ENCODE measurements at places on chromosomes 12 and 14.

DNA sequence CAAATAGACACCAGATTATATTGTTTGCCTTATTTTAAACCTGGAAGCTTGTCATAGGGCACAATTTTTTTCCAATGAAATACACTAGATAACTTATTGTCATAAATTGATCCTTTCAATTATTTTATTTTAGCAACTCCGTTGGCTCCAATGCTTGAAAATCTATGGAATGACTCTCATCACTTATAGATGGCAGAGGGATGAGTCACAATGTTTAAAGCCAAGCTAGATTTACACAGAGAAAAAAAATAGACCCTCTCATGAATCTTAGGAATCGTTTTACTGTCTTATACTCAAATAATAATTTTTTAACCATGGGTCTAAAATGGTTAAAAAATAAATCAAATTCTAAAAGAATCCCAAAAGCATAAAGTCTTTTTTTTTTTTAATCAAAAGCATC lies 1276.6 kb upstream of the FLRT2 start:
- no peak for DNase-seq

DNA sequence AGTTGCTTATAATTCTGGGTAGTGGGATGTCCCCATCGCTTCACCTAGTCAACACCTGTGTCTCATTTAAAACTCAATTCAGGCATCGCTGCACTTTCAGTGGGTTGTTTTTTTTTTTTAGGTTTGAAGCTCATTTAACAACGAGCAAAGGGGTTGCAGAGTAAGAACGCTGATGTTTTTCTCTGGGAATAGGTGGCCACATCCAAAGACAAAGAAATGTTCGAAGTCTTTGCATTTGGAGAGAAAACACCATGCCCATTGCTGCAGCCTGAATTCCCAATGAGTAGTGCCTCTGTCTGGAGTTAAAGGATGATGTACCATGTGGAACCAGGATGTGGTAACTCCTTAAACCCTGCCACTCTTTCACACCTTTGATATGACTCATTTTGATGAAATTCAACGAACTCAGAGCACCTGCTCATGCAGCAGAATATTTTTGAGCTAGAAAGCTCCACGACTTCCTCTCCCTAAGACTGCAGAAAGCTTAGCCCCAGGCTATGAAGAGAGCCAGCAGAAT lies 35.1 kb upstream of the BATF start:
- no peak for DNase-seq

GRCh38 chr12:77007476-77007875 lies 57.9 kb downstream of the E2F7 start:
- DNase-seq, result no peak

DNA sequence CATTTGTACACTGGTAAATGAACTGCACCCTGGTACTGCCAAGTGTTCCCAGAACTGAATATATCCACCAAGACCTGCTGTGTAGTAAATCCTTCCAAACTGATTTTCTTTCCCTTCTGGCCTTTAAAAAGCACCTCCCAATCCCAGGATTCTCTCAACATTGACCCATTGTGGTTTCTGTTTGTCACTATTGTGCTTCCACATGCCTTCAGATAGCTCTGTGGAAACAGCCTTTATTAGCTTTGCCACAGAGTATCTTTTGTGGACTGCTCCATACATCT lies 949 bp upstream of the KIF21A start:
- DNase-seq, result peak; percentile 66

DNA sequence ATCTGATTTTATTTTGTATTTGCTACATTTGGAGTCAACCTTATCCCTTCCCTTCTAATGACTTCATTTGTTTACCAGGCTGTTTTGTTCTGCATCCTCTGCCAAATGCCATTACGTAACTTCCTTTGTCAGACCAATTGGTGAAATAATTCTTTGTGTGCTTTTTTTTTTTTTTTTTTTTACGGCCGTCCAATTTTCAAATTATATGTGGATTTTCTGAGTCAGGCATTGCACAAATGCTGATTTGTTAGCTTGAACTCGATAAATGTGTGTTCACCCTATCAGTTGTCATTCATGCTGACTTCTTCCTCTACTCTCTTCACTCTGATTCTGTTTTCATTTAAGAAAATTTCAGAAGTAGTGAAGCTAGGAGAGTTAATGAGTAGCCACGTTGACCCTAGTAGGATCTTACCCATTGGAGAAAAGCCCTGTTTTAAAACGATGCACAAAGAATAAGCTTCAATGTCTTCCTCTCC lies 386.2 kb downstream of the DIO2 start:
- peak; percentile 94 for DNase-seq

DNA sequence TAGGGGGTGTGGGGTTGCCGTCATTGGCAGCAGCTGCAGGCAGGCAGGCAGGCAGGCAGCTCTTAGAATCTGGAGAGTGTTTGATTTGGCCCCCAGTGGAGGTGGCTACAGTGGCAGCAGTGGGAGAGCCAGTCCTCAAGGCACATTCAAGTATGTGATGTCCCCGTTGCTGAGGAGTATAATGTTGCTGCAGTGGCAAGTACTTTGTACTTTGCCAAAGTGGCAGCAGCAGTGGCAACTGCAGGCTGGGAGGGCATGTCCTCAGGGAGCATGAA lies 147.1 kb downstream of the PAPOLA start:
- DNase-seq, result no peak

GRCh38 chr14:63543000-63543825 lies at the start of gene PPP2R5E:
Gene PPP2R5E, minus strand, starts transcription at chr14:63543377. Its CDS starts 3,692 bp downstream, at chr14:63539685.
- DNase-seq, result peak; percentile 99

DNA sequence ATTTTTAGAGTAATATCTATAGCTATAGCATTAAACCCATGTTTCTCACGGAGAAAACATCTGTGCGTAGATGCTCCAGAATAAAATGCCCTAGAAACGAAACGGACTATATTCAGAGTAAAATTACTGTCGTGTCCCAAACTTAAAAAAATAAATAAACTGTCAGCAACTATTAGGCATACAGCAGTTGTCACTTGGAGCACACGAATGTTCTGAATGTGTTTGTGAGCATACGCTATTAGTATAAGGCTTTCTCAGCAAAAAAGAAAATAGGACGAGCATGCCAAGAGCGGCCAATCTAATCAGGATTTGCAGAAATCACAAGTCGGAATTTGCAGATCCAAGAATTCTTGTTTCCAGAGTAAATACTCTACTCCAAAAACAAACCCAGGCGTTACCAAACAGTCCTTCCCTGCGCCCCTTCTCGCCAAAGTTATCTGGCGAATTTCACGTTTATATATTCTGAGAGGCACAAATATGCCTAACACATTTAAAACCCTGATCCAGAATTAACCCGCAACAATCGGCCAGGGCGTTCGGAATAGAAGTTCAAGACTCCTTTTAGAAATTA lies 836 bp downstream of the PTPN21 start:
- peak; percentile 40 for DNase-seq

- no peak for DNase-seq
Measured at GRCh38 chr14:91394105-91395081, 23.2 kb downstream of the CCDC88C start.

GRCh38 chr12:101042211-101042610 lies 167.8 kb downstream of the SLC5A8 start:
- DNase-seq, result no peak

GRCh38 chr14:34222867-34223266 lies 239.2 kb downstream of the SPTSSA start:
- DNase-seq, result no peak

DNA sequence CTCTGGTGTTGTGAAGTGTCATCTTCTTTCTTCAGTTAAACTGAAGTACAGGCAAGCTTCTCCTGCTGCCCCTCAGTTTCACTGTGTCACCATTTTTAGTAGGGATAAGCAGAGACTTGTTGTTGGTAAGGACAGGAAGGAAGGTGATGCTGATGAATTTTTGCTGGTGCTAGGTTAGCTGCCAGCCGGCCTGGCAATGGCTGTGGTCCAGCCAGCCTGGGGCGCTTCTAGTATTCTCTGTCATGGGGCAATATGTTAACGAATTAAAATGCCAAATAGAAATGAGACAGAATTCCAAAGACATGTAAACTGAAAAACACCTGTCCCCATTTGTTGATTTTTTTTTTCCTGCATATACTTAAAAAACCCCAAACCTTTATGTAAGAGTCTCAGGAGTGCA lies 602.9 kb downstream of the DIO2 start:
- no peak for DNase-seq

GRCh38 chr12:57452181-57452936 lies 2.7 kb upstream of the INHBE start:
- DNase-seq, result no peak

- DNase-seq, result peak; percentile 63
Measured at GRCh38 chr14:30214461-30215090, 286.9 kb upstream of the PRKD1 start.

- DNase-seq, result no peak
Measured at GRCh38 chr14:101255765-101256125, 305.6 kb upstream of the DIO3 start.

DNA sequence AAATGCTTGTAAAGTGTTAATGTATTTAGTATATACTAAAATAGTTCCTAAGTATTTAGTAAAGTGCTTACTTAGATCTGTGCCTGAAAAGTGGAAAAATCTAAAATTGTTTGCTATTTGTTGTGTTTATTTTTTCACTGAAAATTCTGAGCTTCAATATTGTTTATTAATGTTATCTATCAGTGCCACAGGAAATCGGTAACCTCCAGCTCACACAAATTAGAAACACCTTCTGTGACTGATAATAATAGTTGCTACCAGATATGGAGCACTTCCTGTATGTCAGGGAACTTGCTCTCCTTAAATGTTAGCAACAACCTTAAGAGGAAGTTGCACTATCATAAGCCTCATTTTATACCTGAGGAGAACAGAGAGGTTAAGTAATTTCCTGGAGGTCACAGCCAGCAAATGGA lies 723 bp upstream of the LRP10 start:
- DNase-seq, result no peak

- DNase-seq, result no peak
Measured at GRCh38 chr14:92348154-92348553, 25.2 kb downstream of the SLC24A4 start.

DNA sequence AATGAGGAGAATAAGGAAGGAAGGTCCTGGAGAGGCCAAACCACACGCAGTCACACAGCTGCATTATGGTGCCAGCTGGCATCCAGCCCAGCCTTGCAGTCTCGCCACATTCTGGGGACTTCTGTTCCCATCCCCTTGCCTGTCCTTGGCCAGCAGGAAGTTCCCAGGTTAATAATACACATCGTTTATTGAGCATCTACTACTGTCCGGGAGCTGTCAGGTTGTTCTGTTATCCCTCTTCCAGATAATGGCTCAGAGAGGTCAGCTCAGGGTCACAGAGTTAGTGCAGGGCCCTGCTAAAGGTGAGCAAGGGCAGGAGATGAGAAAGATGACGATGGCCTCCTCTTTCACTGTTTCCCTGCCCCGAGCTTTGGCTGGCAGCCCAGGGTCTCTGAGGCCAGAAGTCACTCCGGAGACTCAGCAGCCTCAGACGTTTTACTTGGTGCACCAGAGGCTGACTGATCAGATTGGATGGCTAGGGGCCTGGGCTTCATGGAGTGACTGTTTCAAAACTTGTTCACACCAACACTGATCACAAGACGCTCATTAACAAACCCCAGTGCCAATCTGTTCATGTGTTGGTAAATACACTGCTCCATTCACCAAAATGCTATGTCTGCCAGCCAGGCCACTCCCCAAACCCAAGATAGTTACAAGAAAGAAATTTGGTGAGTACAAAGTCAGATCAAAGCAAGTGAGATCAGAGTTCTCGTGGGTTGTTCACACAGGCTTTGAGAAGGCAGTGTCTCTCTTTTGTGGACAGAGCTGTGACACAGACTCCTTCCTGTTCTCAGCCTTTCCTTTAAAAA lies 79.2 kb downstream of the B4GALNT3 start:
- peak; percentile 57 for DNase-seq

DNA sequence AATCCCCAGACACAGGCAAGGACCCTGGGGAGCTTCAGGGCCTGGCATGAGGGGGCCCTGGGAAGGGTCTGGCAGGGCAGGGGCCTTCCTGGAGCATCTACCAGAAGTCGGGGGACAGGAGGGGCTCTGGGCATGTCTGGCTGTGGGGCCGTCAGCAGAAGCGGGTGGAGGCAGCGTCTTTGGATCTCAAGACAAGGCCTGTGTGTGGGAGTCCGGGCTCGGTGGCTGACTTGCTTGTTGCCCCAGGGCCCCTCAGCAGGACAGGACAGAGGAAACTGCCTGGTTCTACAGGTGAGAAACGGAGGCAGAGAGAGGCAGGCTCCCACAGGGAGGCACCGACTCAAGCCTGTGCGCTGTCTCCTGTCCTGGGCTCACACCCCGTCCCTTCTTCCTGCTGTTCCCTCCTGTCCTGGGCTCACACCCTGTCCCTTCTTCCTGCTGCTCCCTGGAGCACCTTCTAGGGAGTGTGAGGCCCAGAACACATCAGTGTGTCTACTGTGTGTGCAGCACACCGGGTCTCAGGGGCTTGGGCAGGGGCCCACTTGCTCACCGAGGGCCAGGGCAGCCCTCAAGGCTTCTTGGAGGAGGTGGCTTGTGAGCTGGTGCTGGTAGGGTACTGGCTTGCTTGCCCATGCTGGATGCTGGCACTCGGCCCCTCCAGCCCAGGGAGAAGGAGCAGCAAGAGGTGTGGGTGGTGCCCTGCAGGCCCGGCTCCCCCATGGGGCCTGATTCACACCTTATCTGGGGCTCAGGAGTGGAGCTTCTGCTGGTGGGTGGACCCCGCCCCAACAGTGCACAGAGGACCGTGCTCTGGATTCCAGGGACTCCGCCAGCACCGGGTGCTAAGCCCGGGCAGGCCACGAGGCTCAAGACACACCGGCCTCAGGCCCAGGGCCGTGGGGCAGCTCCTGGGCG lies 14.9 kb downstream of the ASPG start:
- DNase-seq, result no peak

- no peak for DNase-seq
Measured at GRCh38 chr14:65348137-65348536, 64.4 kb upstream of the FUT8 start.

DNA sequence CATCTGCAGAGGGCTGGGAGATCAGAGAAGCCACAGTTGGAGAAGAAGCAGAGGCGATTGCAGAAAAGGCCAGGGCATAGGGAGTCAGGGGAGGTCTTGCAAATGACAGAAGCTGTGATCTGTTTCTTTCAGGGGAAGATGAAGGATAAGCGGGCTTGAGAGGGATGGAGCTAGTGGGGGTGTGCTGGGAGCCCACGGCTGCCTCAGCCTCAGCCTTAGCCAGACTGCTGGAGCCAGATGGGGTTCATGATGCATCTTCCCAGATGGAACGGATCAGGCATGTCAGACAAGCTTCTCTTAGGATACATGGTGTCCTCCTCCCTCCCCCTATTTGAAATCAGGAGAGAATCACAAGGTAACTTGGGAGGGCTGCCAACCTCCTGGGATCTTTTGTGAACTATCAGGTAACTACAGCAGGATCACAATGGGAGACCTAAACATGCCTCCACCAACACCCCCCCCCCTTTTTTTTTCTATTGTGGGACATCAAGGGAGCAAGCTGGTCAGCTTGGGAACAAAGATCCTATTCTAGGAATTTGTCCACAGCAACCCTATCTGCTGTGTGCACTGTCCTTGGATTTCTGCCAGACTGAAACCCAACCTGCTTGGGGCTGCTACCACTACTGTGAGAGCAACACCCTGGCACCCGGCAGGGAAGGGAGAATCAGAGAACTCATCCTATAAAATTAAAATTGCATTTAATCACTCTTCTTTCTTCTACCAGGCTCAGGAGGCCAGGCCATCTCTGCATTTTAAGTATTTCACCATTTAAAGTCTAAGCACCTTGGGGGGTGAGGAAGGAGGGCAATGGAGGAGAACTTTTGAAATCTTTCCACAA lies 10.7 kb upstream of the ATP2A2 start:
- peak; percentile 48 for DNase-seq

GRCh38 chr12:123726244-123726643 lies 14.1 kb downstream of the ATP6V0A2 start:
- no peak for DNase-seq
